ENCODE measurements at places on chromosomes 11 and 22. TPM values are rescaled to one million over a fixed set of nuclear protein-coding genes. Genes with fewer than 3 reads are reported as not detected.

DNA sequence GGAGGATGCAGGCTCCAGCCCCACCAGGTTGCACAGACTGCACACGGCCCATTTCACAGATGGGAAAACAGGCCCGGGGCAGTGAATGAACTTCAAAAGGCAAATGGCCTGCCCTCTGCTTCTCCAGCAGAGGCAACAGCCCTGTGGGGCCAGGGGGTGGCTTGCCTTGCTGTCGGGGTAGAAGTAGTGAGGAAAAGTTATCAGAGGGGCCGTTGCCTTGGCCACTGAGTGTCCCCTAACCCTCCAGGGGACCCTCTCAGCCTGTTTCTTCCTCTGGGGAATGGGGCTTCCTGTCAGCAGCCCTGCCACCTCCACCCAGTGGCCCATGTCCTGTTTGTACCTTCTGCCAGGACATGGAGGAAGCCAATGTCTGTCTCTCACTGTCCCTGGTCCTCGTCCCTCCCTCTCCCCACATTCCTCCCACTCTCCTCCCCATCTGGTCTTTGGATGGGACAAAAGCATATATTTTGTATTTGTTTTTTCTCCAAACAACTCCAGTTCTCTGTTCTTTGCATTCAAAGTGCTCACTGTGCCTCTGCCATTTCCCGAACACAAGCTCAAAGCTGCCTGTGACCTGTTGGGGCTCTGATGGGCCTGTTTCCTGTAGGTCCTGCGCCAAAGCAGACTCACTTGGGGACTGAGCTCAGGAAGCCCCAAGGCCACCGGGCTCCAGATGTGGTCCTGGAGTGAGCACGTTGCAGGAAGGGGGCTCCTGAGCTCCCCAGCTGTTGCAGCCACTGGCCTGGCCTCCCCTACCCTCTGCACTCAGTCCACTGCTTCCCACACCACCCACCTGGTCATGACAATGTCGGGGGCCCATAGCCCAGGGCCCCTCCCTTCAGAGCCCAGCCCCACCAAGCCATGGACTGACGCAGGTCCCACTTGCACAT is 9.5 kb downstream of the MAP4K2 start:
- DNase-seq: no peak
- H3K4me3 ChIP-seq: no peak overlapping the region
- no peak overlapping the region for H3K27ac ChIP-seq
- H3K27me3 ChIP-seq: no peaks in the 10 kb centered on the region
- H3K36me3 ChIP-seq: peaks cover 41% of the 10 kb centered on the region

DNA sequence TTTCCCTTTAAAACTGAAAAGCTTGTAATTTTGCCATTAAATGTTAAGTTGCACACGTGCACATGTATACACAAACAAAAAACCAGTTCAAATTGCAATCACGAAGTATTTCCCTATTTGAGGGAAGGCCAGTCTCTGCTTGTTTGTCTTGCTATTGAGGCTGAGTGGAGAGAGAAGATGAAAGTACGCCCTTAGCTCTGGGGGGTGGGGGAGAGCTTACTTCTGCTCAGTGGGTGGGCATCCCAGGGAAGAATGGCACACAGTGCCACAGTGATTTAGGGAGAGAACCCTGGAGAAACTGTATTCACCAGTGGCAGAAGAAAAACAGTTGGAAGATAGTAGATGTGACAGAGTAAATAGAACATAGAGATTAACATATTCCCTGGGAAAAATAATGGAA is 8.7 kb downstream of the YAP1 start:
- H3K4me1 ChIP-seq: no peaks in the 10 kb centered on the region
- no peak overlapping the region for H3K27ac ChIP-seq
- H3K27me3 ChIP-seq: no peaks in the 10 kb centered on the region
- DNase-seq: no peak
- H3K36me3 ChIP-seq: peaks cover 6% of the 10 kb centered on the region

DNA sequence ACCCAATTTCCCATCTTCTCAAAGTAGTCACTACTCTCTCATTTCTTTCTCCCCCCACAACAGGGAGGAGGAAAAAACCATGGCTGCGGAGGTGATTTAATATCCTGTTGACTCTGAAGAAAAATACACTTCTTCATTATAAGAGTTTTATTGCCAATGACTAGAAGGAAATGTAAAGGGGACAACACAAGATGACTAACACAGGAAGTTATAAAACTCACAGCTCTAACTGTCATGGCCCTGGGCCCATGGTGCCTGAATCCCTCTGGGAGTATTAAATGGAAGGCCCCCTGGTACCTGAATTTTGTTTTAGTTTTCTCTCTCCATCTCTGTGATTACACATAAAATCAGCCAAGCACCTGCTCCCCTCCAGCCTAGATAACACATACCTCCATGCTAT is 352.8 kb upstream of the FAT3 start:
- H3K4me3 ChIP-seq: no peak overlapping the region
- H3K27me3 ChIP-seq: no peaks in the 10 kb centered on the region
- no peaks in the 10 kb centered on the region for H3K4me1 ChIP-seq
- no peaks in the 10 kb centered on the region for H3K36me3 ChIP-seq
- DNase-seq: no peak
- H3K27ac ChIP-seq: no peak overlapping the region

The SEZ6L gene
- total RNA-seq: 0.12 TPM

The GAL gene
- total RNA-seq: not detected

- no peaks in the 10 kb centered on the region for H3K4me1 ChIP-seq
- DNase-seq: no peak
- no peak overlapping the region for H3K27ac ChIP-seq
- H3K27me3 ChIP-seq: no peaks in the 10 kb centered on the region
Observed at GRCh38 chr11:46200537-46201281, 76.8 kb upstream of the CREB3L1 start.

DNA sequence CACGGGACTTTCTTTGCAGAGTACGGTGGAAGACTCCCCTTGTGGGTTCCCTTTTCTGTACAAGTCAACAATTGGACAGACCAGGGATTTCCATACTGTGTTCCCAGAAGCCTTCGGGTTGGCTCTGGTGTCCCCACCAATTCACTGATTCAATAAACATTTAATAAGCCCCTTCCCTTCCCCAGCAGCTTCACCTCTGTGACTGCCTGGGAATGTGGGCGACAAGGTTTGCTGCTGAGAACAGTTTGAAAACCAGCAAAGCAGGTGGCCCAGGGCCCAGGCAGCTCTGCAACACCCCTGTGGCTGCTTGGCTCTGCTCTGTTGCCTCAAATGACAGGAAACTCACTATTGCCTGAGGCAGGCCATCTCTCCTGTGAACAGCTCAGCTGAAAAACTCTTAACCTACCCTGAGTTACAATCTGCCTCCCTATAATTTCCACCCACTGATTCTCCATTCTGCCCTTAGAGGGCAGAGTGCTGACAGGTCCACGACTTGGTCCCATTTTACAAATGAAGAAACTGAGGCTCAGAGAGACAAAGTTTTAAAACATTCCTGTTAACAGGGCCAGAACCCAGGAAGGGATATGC is 10.4 kb downstream of the ADORA2A start:
- H3K27me3 ChIP-seq: no peaks in the 10 kb centered on the region
- H3K4me1 ChIP-seq: no peaks in the 10 kb centered on the region
- no peak for DNase-seq
- H3K27ac ChIP-seq: no peak overlapping the region
- no peaks in the 10 kb centered on the region for H3K36me3 ChIP-seq

DNA sequence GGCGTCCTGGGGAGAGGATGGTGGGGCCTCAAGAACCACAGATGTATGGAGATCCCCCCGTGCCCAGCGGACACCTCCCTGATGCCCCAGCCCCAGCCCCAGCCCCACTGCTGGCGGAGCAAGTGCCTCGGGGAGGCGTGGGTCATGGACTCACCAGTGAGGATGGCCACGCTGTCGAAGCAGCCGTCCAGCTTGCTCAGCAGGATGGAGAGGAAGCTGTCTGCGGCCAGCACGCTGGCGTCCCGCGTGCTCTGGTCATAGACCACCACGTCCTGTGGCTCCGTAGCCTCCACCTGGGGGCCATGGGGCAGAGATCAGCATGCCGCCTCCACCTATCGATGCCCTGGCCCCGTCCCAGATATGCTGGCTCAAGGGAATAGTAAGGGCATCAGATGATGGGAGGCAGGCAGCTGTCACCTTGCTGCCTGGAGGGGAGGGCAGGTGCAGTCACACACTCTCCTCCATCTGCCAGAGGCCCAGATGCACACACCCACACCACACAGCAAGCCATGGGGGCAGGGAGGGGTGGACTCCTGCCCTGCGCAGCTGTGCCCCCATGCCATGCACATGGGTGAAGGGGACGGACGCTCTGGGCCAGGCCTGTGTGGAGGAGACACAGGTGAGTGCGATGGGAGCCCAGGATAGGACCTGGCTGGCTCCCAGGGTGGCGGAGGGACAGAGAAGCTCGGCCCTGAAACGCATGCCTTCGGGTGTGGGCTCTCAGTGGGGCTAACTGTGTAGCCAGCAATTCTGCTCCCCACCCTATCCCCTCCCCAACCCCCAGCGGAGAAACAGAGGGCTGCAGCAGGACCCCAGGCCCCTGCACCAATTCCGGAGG is 8.2 kb downstream of the DUSP8 start:
- peaks cover 43% of the 10 kb centered on the region for H3K36me3 ChIP-seq
- H3K4me3 ChIP-seq: no peak overlapping the region
- DNase-seq: no peak
- H3K4me1 ChIP-seq: no peaks in the 10 kb centered on the region

- no peak overlapping the region for H3K27ac ChIP-seq
- peaks cover 7% of the 10 kb centered on the region for H3K4me1 ChIP-seq
- H3K27me3 ChIP-seq: no peaks in the 10 kb centered on the region
- no peak for DNase-seq
- H3K4me3 ChIP-seq: no peak overlapping the region
Observed at GRCh38 chr22:42194104-42194851, 63.7 kb upstream of the CYP2D6 start.

The SLC17A6 gene
- total RNA-seq: not detected

The OR8H2 gene
- total RNA-seq: not detected

DNA sequence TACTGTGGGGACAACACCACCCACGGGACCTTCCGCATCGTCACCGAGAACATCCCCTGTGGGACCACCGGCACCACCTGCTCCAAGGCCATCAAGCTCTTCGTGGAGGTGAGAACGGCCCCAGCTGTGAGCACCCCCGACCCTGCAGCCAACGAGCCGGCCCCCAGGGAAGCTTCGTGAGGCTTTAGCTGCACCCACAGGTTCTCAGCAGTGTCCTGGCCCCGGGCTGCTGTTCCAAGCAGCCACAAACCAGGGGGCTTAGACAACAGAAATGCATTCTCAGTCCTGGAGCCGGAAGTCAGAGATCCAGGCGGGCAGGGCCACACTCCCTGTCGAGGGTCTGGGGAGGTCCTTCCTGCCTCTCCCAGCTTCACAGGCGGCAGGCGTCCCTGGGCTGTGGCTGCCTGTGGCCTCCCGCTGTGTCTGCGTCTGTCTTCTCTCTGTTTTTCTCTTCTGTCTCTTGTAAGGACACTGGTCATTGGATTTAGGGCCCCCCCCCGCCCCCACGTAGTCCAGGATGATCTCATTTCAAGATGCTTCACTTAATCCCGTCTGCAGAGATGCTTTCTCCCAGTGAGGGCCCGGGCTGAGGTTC is 12.5 kb downstream of the MUC5B start:
- H3K27me3 ChIP-seq: no peaks in the 10 kb centered on the region
- DNase-seq: no peak
- no peak overlapping the region for H3K27ac ChIP-seq
- no peaks in the 10 kb centered on the region for H3K4me1 ChIP-seq

DNA sequence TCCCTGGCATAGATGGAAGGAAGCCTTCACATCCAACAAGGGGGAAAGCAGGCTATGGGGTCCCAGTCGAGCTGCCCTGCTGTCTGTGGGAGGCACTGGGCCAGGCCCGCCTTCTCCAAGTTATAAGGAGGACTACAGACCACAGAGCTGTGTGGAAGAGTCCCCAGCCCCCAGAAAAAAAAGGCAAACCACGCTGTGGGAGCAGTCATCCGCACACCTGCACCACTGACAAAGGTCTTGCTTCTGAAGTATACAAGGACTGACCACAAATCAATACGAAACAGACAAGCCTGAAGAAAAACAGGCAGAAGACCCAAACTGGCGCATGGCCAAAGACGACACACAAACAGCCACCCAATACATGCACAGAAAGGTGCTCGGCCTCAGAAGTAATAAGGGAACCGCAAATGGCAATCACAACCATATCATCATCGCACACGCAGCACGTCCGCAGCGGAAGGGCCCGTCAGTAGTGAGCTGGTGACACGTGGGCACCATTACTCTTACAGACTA is 384.1 kb downstream of the CTTN start:
- no peaks in the 10 kb centered on the region for H3K36me3 ChIP-seq
- no peaks in the 10 kb centered on the region for H3K4me1 ChIP-seq
- no peaks in the 10 kb centered on the region for H3K27me3 ChIP-seq
- DNase-seq: no peak
- no peak overlapping the region for H3K4me3 ChIP-seq
- H3K27ac ChIP-seq: no peak overlapping the region

The CDCA5 gene
- 0.52 TPM for total RNA-seq

- no peak overlapping the region for H3K4me3 ChIP-seq
- H3K4me1 ChIP-seq: no peaks in the 10 kb centered on the region
- DNase-seq: no peak
Observed at GRCh38 chr11:116605543-116606459, 167.0 kb downstream of the BUD13 start.

DNA sequence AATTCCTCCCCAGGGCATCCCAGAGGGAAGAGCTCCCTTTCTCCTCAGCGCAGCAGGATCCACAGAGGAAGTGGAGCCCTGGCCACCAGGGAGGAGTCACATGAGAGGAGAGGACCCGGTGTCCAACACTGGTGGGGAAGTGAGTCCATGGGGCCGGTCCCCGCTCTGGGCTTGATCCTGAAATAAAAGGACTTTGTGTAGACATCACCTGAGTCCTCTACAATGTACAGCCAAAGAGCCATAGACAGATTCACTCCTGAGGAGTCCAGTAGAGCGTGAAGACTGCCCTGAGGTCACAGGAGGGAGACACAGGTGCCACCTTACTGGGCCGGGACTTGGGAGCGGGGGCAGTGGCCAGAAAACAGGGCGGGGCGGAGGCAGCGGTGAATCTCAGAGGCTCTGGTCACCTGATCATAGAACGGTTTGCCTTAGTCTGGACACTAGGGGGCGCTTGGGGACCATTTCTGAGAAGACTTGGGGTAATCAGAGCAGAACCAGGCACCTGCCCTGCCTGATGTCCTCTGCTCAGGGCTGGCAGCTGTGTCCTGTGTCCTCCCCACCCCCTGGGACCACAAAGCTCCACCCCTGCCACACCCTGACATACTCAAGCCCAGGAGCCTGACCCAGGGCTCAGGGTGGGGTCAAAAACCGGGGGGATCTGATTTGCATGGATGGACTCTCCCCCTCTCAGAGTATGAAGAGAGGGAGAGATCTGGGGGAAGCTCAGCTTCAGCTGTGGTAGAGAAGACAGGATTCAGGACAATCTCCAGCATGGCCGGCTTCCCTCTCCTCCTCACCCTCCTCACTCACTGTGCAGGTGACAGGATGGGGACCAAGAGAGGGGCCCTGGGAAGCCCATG is 112.7 kb downstream of the VPREB1 start:
- no peaks in the 10 kb centered on the region for H3K36me3 ChIP-seq
- no peak overlapping the region for H3K4me3 ChIP-seq
- no peaks in the 10 kb centered on the region for H3K27me3 ChIP-seq
- no peak overlapping the region for H3K27ac ChIP-seq

GRCh38 chr11:128741916-128742315 is 48.0 kb downstream of the FLI1 start:
- H3K27ac ChIP-seq: no peak overlapping the region
- no peak for DNase-seq
- no peak overlapping the region for H3K4me3 ChIP-seq
- no peaks in the 10 kb centered on the region for H3K36me3 ChIP-seq
- H3K27me3 ChIP-seq: no peaks in the 10 kb centered on the region
- peaks cover 26% of the 10 kb centered on the region for H3K4me1 ChIP-seq

Data from right atrium auricular region (tissue), 2 donors.